Left ventricle myocardium inferior (tissue), 1 donor: ENCODE measurements at places on chromosomes 3 and 15.
A peak's percentile ranks its signal among the peaks of the same experiment; 100 is the strongest.

DNA sequence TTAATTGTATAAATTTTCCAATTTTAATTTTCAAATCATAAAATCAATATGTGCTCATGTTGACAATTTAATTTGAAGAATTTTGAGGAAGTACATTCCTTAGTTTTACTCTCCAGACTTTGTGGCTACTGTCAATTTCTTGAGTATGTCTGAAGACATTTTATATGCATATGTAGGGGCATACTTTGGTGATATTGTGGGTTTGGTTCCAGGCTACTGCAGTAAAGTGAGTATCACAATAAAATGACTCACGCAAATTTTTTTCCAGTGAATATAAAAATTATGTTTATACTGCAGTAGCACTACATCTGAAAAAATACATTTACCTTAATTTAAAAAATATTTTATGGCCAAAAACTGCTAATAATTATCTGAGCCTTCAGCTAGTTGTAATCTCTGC lies 123.2 kb upstream of the PLCL2 start:
- no peak for DNase-seq

DNA sequence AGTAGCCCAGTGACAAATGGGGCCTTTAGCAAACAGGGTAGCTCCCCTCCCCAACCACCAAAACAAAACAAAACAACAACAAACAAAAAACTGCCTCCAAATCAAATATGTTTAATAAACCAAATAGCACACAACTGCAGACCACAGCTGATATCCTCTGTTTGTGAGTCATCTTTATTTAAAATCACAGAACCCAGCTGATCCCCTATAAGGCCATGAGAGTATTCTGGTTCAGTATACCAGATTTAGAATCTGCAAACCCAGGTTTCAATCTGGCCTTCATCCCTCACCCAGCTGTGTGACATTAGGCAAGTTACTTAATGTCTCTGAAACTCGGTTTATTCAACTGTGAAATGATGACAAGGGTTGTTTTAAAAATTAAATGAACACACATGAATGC lies 124.5 kb downstream of the SUCLG2 start:
- DNase-seq = no peak

GRCh38 chr3:33064929-33065328 lies 32.0 kb downstream of the GLB1 start:
- no peak for DNase-seq

DNA sequence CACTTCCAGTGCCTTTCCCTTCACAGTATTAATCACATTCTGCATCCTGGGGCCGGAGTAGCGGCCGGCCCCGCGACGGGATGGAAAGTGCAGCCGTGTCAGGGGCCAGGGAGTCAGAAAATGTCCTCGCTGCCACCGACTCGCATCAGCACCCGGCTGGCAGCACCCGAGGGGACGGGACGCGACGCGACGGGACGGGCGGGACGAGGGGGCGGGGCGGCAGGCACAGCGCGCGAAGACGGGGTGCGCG lies 353 bp downstream of the ATG3 start:
- DNase-seq = no peak

GRCh38 chr3:10748040-10748439 lies 68.0 kb upstream of the SLC6A11 start:
- DNase-seq = no peak

GRCh38 chr3:18008706-18009368 lies 266.4 kb upstream of the TBC1D5 start:
- DNase-seq = no peak

DNA sequence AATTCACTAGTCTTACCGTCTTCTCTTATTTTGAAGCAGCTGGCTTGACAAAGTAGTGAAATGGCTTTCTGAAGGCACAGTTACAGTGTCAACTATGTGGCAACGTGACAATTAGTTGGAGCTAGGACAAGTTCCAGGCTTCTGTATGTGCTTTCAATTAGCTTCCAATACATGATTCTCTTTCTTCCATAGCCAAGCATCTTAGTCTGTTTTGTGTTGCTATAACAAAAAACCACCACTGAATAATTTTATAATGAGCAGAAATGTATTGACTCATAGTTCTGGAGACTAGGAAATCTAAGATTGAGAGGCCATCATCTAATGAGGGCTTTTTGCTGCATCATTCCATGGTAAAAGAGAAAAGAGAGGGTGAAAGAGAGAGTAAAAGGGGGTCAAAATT lies 365.1 kb upstream of the PLSCR5 start:
- DNase-seq = no peak

DNA sequence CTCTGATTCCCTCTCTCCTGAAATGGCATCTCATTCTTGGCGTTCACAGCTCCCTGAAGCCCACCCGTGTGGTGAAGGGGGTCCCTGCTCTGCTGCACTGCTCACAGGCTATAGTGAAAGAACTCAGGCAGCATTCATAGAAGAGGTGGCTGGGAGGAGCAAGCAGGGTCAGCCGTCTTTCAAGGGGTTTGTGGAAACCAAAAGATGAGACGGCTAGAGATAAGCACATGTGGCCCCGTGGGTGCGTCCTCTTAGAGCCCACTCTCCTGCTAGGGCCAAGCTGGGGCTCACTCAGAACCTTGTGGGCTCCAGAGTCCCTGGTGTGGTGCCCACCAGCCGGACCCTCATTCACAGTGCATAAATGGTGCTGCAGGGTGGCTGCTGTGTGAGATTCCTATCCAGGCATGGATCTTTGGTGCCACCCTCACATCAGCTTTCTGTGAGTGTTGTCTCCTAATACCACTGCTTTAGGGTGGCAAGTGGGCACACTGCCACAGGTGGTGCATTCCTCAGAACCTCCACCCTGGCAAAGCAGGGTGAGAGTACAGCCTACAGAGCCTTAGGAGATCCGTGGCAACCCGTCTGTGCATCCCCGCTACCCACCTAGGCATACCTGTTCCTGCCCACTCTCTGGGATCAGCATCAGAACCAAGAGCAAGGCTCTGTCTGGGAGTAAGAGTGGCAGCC lies 11.2 kb upstream of the SEMA4B start:
- no peak for DNase-seq

- no peak for DNase-seq
Measured at GRCh38 chr15:39250001-39250400, 330.9 kb upstream of the THBS1 start.

DNA sequence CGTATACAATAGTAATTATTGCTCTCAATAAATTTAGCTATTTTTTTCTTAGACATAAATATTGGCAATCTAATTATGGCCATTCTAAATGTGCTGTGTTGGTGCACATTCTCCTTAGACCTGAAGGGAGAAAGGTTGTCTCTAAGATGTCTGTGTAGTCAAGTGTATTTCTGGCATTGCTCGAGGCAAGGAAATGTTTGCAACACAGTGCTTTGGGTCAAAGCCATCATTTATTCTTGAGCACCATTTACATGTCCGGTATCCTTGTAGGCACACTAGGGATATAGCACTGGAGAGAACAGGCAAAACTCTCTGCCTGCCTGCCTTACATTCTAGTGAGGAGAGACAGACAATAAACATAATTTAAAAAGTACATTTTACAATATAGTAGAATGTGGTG lies 2.6 kb upstream of the PHLDB2 start:
- DNase-seq = no peak

DNA sequence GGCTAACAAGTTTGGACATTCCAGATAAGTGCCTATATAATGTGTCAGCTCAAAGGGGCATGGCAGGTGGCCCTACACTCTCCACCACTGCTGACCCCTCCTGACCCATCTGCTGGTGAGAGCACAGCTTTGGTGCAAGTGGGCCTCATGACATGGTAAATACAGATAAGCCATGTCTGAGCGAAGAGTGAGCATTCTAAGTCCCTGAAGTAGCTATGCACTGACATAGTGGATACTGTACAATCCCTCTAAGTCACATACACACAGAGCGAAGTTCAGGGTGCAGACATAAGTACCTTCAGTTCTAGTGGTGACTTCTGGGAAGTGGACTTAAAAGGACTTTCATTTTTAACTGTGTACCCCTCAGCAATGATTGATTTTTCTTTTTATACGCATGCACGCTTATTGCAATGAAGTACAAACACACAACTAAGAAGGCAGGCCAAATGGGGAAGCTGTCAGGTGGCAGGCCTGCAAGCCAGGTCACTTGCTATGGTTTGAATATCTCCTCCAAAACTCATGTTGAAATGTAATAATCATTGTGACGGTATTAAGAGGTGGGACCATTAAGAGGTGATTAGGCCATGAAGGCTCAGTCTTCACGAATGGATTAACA lies 41.5 kb downstream of the TBC1D2B start:
- no peak for DNase-seq

DNA sequence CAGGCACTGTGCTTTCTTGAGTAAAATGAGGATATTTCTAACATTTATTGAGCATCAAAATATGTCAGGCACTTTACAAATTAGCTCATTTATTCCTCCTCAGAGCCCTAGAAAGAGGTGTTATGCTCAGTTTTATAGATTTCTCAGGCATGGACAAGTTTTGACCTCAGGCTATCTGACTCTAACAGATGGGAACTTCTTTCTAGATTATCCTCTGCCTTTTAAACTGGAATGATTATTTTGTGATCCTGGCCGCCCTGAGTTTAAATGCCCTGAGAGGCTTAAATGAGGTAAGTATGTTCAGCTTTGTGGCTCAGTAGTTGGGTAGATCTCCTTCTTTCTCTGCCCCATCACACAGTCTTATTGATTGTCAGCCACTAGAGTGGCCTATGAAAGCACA lies 32.3 kb upstream of the ATP1B3 start:
- no peak for DNase-seq

DNA sequence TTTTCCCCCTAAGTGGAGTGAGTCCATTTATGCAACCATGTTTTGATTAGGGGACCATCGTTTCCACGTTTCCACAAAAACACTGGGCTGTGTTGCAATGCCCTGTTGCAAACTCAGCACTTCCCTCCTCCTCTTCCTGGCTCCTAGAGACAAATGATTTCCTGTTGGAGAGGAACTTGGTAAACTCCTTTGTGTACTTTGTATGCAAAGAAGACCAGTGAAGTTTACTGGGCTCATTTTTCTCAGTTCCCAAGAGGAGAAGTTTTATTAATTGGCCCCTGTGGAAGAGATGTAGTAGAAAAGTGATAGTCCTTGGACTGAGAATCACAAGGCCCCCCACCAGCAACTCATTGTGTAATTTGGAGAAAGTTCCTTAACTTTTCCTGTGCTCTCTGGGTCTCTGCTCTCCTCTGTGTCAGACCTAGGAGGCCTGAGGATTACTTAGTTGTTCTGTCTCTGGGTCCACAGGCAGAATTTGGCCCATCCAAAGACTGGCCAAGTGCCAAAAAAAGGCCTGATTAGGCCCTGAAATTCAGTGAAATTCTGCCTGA lies 95.0 kb downstream of the ATG7 start:
- peak; percentile 29 for DNase-seq

DNA sequence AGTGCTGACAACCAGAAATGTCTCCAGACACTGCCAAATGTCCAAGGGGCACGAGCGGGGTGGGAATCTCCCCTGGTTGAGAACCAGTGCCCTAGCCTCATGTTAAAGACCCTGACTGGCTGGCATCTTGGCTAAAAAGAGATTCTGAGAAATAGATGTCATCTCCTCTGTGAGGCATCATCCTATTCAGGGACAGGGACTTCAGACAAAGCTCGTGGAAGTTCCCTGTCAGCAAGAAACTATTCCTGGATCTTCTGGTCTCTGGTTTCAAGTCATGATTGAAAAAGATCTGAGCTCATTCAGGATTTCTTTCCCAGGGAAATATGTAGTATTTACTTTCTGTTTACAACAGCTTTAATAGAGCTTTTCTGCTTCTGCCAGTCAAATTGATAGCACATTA lies 10.8 kb downstream of the WDR5B start:
- DNase-seq = no peak

- no peak for DNase-seq
Measured at GRCh38 chr15:74364936-74365597, 2.4 kb downstream of the CYP11A1 start.

GRCh38 chr3:69385123-69385722 lies 665 bp downstream of the FRMD4B start:
- DNase-seq = no peak

GRCh38 chr15:39110336-39110735 lies 470.5 kb upstream of the THBS1 start:
- no peak for DNase-seq

DNA sequence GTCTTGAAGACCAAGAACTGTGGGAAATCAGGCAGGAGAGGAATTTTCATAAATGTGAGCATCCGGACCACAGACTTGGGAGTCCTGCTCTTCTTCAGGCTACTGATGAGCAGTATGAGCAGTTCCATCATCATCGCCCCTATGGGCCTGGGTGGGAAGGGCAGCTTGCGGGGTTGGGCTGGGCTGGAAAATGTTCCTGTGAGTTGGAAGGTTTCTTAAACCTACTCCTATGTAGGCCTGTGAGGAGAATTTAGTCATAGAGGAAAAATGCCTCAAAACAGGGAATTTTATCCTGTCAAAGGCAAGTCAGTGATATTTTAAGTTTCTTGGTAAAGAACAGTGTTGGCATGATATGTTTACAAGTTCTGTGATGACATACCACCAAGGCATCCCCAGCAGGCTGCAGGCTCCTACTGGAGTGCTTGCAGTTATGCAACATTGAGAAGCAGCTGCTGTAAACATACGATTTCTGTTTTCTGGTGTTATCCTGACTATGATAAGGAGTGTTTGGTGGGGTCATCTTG lies 10.3 kb downstream of the MASP1 start:
- DNase-seq = no peak

- peak; percentile 82 for DNase-seq
Measured at GRCh38 chr15:78811124-78811824, at the start of gene ADAMTS7. Gene ADAMTS7 (minus strand): TSS chr15:78811464. CDS start chr15:78811220, 244 bp downstream.

DNA sequence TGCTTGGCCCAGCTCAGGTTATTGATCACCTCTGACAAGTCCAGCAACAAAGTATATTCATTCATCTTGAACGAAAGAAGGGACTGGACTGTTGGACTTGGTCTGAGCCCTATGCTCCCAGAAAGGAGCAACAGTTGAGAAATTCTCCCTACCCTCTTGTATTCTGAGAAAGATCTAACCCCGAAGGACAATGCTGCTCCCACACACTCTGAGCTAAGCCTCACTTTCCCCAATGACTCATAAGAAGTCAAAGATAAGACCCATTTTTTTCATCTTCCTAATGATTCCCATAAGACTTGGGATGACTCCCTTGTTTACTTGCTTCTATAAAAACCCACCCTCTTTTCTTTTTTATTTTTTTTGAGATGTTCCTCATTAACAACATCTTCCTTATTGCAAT lies 549.4 kb upstream of the MDFIC2 start:
- no peak for DNase-seq

- no peak for DNase-seq
Measured at GRCh38 chr15:51262463-51262862, 75.9 kb downstream of the CYP19A1 start.

- DNase-seq = no peak
Measured at GRCh38 chr15:49121901-49122300, 33.5 kb downstream of the COPS2 start.
